ENCODE measurements at places on chromosomes 1 and 21.

DNA sequence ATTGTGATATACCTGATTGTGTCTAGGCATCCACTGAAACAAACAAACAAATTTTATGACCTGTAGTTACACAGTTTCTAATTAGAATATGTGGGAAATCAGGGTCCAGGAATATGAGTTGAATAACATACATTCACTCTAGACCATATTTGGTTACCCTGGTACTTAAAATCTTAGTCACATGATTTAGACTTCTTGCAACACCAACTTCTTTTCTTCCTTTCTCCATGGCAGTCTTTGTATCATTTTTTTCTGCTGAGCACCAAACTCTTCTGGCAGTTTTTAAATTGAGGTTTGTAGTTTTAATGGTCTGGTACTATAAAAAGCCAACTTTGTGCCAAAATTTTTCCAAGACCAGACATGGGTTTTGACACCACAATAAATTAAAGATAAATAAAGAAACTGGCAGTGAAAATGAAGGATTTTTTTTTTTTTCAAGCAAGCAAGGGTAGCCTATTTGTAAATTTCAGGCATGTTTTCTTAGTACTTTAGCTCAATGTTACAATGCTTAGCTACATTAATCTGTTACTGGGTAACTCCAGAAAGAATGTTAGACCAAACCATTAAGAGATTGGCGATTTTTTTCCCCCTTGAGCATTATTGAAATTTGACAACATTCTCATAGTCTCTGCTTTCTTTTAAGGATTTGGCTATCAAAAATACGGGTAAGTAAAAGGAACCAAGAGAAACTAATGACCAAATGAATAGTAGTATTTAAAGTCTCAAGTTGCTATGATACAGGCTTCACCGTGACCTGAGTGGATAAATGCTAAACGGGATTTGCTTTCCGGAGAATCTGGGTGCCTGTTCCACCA is 108.5 kb downstream of the NFIA start:
- no peak for DNase-seq

GRCh38 chr21:26686278-26686677 is 113.2 kb upstream of the CYYR1 start:
- no peak for DNase-seq

GRCh38 chr1:156948708-156949107 is 28.3 kb downstream of the LRRC71 start:
- no peak for DNase-seq

GRCh38 chr21:44402323-44403105 is 49.1 kb downstream of the TRPM2 start:
- DNase-seq = no peak

GRCh38 chr1:204711103-204711946 is 25.8 kb upstream of the LRRN2 start:
- DNase-seq = no peak

DNA sequence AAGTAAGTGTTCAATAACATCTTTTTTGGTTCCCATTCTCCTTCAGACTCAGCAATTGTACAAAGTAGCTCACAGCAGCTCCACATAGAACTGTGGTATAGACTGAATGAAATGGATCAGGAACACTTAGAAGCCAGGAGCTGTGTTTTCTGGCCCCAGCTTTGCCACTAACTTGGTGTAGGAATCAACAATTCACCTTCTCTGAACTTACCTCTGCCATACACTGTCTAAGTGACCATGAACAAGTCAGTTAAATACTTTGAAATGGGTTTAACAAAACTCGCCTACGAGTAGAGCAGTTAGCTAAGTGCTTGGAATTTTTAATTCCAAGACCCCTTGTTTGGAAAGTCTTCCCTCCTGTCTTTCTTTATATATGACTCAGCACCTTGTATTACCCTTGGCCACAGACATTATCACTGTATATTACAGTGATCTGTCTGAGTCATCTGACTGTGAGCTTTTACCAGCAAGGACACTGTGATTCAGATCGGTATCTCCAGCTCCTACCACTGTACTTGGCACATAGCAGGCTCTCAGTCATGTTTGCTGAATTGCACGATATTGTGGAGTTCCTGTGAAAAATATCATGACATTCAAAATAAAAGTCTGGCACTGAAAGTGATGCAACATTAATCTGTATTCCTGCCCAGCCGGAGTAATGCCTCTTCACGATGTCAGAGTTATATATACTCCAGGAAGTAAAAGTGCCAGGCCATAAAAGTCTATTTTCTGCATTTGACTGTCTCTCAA is 101.7 kb upstream of the BEND5 start:
- no peak for DNase-seq

- no peak for DNase-seq
Observed at GRCh38 chr1:214550857-214551435, 456 bp downstream of the PTPN14 start.

DNA sequence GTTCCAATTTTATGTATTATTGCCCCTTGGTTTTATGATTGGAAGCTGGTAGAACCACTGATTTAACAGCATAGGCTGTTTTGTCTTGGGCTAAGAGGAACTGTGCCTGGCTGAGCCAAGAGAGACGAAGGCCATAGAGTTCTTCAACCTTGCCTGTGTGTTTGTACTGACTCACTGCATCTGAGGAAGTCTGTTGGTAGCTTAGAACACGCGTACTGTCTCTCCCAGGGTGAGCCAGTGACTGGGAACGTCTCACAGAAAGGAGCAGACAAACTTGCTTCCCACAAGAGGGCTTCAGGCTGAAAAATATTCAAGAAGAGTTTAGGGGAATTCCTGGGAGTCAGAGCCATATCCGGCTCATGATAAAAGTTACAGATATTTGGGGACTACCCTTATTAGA is 14.9 kb downstream of the TMEM51 start:
- DNase-seq = no peak

GRCh38 chr1:183676586-183677189 is 23.6 kb upstream of the APOBEC4 start:
- no peak for DNase-seq

All from stimulated activated CD8-positive, alpha-beta memory T cell treated with anti-CD3 and anti-CD28 coated beads, Interleukin-12 subunit alpha, Interleukin-12 subunit beta, amount 100 ng/mL, for 4 hours (primary cell).